ENCODE measurements at places on chromosomes 6 and 20. TPM values are rescaled to one million over a fixed set of nuclear protein-coding genes. Genes with fewer than 3 reads are reported as not detected.

ARFGEF2 gene
- polyA plus RNA-seq, result 9.1 TPM

NR2E1 gene
- polyA plus RNA-seq, result not detected

TMEM200A gene
- polyA plus RNA-seq, result 17.7 TPM

BPI gene
- polyA plus RNA-seq, result 2.9 TPM

SLC13A3 gene
- polyA plus RNA-seq, result 1.3 TPM

CRISP3 gene
- 0.90 TPM for polyA plus RNA-seq

PSORS1C1 gene
- 3.8 TPM for polyA plus RNA-seq

LST1 gene
- polyA plus RNA-seq, result 8.1 TPM

BYSL gene
- polyA plus RNA-seq, result 8.5 TPM

TEAD3 gene
- 21.6 TPM for polyA plus RNA-seq

LINC00237 gene
- polyA plus RNA-seq, result not detected

SIRPB1 gene
- 0.87 TPM for polyA plus RNA-seq

SOX18 gene
- 2.7 TPM for polyA plus RNA-seq

GRIK2 gene
- polyA plus RNA-seq, result 4.1 TPM

ZBTB12 gene
- 10.3 TPM for polyA plus RNA-seq

HTR1E gene
- 4.1 TPM for polyA plus RNA-seq

SLC17A3 gene
- 0.07 TPM for polyA plus RNA-seq

PHACTR2 gene
- 9.8 TPM for polyA plus RNA-seq

UBR2 gene
- 14.4 TPM for polyA plus RNA-seq

TNFRSF6B gene
- not detected for polyA plus RNA-seq

TUBB2B gene
- polyA plus RNA-seq, result 0.81 TPM

TPBG gene
- 9.0 TPM for polyA plus RNA-seq

All from ovary (tissue), 10 donors.